ENCODE measurements at places on chromosomes 12 and 14. TPM values are rescaled to one million over a fixed set of nuclear protein-coding genes. Genes with fewer than 3 reads are reported as not detected.

Gene MYF5
- not detected for total RNA-seq

GRCh38 chr14:100199240-100199860 lies 39.6 kb upstream of the YY1 start:
- H3K27ac ChIP-seq: no peak overlapping the region
- no peak overlapping the region for H3K4me3 ChIP-seq
- DNase-seq: no peak
- H3K36me3 ChIP-seq: no peaks in the 10 kb centered on the region

DNA sequence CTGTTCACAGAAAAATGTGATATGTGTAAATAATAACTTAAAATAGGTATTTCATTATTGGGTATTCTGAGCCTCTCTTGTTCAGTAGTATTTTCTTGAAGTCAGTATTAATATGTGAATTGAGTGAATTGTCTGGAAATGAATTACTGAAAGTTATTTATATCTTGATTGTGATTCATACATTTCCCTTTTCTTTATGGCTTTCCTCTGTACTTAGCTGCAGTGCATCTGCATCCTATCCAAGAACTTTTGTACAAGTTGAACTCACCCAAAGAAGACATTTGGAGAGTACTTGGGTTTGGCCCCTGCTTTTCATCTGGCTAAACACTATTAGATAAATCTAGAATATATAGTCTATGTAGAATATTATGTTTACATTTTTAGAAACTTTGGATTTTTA lies 326.0 kb downstream of the RAD51B start:
- no peak overlapping the region for H3K4me3 ChIP-seq
- peaks cover 18% of the 10 kb centered on the region for H3K4me1 ChIP-seq
- no peak for DNase-seq
- H3K27me3 ChIP-seq: no peaks in the 10 kb centered on the region
- no peaks in the 10 kb centered on the region for H3K36me3 ChIP-seq

DNA sequence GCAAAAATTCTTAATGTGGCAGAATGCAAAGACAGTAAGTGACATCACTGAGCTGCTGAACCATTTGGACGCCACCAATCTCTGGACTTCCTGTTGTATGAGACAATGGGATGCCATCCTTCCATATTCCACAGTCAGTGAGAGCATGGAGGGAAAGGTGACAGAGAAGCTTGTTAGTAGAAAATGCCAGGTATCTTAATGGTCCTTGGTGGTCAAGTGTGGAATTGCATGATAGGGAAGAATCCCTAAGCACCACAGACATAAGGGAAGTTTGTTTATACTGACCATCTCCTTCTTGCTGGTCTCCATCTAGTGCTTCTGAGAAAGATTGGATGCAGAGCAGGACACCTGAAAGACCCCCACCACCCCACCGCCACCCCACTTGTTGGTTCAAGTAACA lies 1410.0 kb upstream of the TMEM132C start:
- no peaks in the 10 kb centered on the region for H3K4me1 ChIP-seq
- DNase-seq: no peak
- H3K27ac ChIP-seq: no peak overlapping the region
- no peaks in the 10 kb centered on the region for H3K36me3 ChIP-seq

- no peaks in the 10 kb centered on the region for H3K36me3 ChIP-seq
- H3K4me3 ChIP-seq: no peak overlapping the region
- DNase-seq: no peak
- no peak overlapping the region for H3K27ac ChIP-seq
- no peaks in the 10 kb centered on the region for H3K27me3 ChIP-seq
Observed at GRCh38 chr12:15861404-15861803, 20.8 kb upstream of the STRAP start.

GRCh38 chr14:21278632-21279031 lies 1.3 kb upstream of the RPGRIP1 start:
- no peak for DNase-seq
- no peak overlapping the region for H3K4me3 ChIP-seq
- H3K4me1 ChIP-seq: no peaks in the 10 kb centered on the region

All from ovary (tissue), 10 donors.